Stimulated activated CD4-positive, alpha-beta T cell treated with anti-CD3 and anti-CD28 coated beads, Interleukin-1b, Interleukin-23, amount 100 ng/mL, for 4 hours (primary cell): ENCODE measurements at places on chromosomes 2 and 18.

DNA sequence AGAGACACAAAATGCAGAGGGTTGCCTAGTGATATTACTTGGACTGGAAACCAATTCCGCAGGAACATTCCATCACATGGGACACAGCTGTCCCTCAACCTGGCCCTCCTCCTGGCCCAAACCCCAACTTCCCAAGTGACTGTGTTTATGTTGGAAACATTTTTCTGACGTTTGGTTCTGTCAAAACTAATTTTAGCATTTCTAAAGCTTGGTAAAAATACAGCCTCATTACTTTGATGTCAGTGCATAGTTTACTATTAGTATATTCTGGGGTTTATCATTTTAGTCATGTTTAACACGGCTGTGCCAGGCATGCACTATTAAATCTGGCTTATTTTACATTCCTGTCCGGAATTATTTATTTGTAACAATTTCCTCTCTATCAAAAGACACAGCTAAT, 69.9 kb downstream of the GLI2 start:
- DNase-seq: no peak

GRCh38 chr2:16900405-16901025, 234.9 kb upstream of the CYRIA start:
- no peak for DNase-seq

- no peak for DNase-seq
These were observed 298.1 kb upstream of the REV1 start for GRCh38 chr2:99787769-99788382.

DNA sequence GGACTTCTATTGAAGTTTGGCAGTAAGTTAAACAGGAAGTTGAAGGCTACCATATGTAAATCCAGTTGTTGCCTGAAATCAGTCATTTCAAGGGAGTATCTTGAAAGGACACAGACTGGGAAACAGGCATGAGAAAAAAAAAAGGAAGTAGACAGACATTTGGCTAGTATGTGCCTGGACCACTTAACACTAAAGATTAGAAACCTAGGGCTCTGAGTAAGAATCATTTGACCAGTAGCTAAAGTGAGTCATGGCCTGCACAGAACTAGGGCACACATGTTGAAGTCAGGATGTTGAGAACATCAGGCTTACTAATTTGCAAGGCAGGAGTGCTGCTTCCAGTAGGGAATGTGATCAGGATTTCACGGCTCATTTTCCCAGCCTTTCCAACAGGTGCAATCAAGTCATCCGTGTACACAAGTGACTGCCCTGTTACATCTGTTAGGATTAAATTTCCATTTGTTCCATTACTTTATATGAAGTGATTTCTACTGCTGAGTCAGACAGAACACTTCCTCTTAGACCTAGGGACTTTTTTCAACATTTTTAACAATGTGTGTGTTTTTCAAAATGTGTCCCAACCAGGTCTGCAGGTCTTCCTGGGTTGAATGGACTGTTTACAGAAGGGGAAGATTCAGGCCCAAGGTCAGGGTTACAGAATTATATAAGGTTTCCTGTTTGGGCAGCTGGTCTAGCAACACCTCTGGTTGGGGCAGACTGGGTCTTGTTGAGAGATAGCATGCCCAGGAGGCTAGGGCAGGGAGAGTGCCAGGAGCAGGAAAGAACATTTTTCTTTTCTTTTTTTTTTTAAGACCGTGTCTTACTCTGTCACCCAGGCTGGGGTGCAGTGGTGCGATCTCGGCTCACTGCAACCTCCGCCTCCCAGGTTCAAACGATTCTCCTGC, 145.6 kb downstream of the TGIF1 start:
- DNase-seq: no peak

DNA sequence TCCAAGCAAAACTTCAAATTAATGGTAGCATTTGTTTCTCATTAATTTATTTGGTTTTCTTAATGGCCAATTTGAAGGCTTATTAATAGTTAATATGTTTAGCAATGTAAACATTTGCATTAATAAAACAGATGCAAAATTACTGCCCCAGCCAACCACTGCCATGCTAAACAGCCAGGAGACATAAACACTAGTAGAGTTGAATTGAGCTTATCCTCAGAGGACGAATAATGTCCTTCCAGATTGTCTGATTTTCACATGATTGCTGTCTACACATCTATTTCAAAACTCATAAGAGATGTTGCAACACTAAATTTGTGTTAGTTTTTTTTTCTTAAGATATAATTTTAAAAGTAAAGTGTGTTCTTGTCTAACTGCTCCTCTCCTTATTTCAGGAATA, 128.5 kb downstream of the DCC start:
- no peak for DNase-seq

DNA sequence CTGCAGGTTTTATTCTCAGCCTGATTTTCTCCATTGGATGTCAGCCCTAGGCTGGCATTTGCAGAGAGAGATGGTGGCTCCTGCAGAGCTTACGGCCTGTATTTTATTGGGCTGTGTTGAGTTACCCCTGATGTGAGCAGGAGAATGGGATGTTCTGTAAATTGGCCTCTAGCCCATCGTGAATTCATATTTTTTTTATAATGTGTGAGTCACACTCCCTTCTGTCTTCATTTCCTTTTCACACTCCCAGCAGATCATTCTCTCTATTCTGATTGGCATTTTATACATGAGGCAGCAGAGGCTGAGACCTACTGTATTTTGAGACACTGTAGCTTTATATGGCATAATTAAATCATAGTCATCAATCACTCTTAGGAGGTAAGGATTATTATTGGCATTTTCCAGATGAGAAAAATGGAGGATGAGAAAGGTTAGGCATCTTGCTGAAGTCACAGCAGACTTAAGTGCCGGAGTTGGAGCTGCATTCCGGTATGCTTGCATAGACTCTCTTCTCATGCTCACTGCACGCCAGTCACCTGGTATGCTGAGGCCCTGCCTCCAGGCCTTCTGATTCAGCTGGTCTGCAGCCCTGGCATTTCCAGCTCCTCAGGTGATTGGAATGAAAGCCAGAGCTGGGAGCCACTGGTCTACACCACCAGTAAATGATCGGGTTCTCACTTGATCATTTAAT, 142.4 kb downstream of the NEDD4L start:
- no peak for DNase-seq

DNA sequence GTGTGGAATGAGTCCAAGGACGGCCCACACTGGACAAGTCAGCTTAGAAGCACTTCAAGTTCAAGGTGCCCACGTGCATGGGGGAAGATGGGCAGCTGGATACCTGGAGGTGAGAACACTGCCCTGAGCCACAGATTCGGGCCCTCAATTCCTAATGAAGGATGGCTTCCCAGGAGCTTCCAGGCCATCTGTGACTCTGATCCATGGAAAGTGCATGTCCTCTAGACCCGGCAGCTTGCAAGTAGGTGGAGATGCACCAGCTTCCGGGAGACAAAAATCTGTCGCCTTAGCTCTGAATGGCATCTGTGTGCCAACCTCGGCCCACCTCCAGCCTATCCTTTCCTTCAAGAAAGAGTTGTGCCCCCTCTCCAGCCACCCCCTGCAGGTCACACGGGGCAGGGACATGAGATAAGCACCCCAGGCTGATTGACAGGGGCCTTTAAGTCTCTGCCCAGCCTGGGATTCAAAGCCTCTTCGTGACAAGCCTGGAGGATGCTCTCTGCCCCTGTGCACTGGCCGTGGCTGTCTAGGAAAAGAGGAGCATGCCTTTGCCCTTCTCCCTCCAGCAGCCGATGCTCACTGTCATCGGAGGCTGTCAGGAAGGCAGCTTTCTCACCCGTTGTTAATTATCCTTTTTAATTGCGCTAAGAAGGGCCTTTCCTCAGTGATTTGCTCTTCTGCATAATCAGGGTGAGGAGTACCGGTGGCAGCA, 65.5 kb downstream of the BIN1 start:
- no peak for DNase-seq

GRCh38 chr2:191612496-191612895, 65.4 kb upstream of the NABP1 start:
- no peak for DNase-seq

GRCh38 chr18:3612315-3612714, 162.3 kb downstream of the TGIF1 start:
- no peak for DNase-seq
